T-helper 2 cell treated with Interferon-gamma antibody and Interleukin-4, amounts not matched to agents 5 μg/mL and 100 μg/mL, for 36 hours (primary cell): ENCODE measurements at places on chromosomes 16 and 17.

DNA sequence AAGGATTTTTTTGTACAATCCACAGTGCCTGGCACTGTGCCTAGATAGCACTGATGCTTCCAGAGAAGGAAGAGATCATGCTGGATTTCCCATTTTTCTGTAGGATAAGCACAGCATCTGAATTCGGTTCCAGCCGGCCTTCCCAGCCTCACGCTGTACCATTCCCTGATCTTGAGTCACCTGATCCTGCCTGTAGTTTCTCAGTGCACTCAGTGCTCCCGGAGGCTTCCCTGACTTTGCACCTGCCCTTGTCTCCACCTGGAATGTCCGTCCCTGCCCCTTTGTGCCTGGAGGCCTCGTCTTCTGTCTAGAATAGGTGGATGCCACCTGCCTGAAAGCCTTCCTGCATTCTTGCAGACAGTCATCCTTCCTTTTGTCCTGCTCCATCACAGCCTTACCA, 179.9 kb downstream of the CCDC182 start:
- no peaks in the 10 kb centered on the region for H3K27me3 ChIP-seq
- H3K4me3 ChIP-seq = no peak overlapping the region
- no peak for DNase-seq
- H3K36me3 ChIP-seq = no peaks in the 10 kb centered on the region

DNA sequence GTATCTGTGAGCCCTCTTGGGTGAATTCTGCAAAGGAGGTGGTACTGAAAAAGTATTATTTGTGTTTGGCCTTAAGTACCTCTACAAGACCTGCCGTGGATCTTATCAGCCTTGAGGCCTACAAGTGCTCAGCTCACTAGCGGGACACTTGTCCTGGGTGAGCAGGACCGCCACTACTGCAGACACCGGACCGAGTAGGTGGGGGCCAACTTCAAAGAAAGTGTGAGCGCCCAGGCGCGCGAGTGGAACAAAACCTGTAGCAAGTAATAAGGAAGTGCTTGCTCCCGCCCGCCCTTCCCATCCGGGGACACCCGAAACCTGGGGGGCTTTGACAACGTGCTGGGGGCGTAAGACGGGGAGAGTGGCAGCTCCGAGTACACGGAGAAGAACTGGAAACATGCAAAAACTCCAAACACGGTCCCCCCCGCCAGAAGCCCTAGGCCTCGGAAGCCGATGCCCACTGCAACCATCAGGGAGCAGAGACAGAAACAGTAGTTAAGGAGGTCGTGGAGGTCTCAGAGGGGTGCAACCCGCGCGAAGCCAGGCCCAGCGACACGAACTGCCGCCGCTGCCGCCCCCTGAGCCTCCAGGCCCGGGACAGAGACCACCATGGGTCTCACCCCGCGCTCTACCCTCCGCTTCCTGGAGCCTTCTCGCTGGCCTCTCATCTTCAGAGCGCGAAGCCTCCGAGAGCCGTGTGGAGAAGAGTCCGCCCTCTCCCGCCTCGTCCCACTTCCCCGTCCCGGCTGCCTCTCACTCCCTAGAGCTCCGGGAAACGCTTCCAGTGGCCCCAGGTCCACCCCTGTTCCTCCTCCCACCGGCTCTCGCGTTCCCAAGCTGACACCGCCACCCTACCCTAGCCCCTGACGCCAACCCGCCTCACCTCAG, 537 bp downstream of the CNOT1 start:
- H3K4me1 ChIP-seq = peaks cover 23% of the 10 kb centered on the region
- H3K27ac ChIP-seq = peak overlapping the region; percentile 100
- peaks cover 19% of the 10 kb centered on the region for H3K36me3 ChIP-seq
- peaks cover 2% of the 10 kb centered on the region for H3K27me3 ChIP-seq

DNA sequence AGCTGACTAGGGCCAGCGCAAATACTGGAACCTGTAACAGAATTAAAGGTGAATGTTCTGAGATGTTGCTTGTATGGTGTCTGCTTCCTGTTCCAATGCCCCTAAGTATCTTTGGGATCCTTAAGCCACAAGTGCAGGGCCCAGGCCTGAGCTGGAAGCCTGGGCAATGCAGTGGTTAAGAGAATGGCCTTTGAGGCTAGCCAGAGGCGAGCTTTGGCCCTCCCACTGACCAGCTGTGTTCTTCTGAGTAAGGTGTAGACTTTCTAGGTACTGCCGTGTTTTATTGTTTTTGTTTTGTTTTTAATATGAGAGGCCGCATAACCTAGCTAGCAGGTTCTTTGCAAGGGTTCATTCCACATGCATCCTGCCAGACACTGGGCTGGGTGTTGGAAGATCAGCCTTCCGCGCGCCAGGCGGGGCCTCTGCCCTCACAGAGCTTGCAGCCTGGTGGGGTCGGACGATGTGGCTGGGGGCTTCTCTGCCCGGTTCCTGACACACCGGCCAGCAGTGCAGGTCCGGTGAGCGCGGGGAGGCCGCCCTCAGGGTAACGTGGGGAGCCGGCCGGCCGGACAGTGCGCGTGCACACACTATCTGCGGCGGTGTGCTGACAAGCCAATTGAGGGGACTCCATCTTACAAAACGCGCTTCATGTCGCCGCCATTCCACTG, 551 bp upstream of the MLX start:
- DNase-seq = no peak
- H3K27ac ChIP-seq = peak overlapping the region; percentile 96
- H3K4me3 ChIP-seq = peak overlapping the region; percentile 89
- peaks cover 45% of the 10 kb centered on the region for H3K36me3 ChIP-seq
- H3K27me3 ChIP-seq = no peaks in the 10 kb centered on the region

DNA sequence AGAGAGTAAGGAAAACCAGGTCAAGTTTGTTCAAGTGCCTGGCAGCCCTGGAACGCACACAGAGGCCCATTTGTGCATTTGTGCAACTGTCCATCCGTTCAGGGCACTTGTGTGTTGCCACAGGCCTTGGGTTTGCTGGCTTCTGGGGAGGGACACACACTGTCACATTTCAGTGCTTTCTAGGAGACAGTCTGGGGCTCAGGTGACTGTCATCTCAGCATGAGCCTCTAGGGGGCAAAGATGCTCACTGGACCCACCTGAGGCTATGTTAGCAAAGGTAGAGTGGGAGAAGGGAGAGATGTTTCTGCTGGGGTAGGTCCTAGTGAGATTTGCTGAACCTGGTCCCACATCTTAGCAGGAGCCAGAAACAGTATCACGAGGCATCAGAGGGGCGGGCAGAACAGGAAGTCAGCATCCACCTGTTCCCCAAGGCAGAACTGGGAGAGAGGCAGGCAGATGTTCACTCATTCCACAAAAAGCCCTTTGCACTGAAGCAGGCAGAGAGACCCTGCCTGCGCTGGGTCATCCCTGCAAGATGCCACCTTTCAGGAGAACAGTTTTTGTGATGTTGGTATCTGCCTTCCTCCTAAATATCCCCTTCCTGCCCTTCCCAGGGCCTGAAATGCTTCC, 48.5 kb downstream of the RAI1 start:
- DNase-seq = peak; percentile 17
- H3K4me1 ChIP-seq = peaks cover 14% of the 10 kb centered on the region
- no peak overlapping the region for H3K4me3 ChIP-seq

DNA sequence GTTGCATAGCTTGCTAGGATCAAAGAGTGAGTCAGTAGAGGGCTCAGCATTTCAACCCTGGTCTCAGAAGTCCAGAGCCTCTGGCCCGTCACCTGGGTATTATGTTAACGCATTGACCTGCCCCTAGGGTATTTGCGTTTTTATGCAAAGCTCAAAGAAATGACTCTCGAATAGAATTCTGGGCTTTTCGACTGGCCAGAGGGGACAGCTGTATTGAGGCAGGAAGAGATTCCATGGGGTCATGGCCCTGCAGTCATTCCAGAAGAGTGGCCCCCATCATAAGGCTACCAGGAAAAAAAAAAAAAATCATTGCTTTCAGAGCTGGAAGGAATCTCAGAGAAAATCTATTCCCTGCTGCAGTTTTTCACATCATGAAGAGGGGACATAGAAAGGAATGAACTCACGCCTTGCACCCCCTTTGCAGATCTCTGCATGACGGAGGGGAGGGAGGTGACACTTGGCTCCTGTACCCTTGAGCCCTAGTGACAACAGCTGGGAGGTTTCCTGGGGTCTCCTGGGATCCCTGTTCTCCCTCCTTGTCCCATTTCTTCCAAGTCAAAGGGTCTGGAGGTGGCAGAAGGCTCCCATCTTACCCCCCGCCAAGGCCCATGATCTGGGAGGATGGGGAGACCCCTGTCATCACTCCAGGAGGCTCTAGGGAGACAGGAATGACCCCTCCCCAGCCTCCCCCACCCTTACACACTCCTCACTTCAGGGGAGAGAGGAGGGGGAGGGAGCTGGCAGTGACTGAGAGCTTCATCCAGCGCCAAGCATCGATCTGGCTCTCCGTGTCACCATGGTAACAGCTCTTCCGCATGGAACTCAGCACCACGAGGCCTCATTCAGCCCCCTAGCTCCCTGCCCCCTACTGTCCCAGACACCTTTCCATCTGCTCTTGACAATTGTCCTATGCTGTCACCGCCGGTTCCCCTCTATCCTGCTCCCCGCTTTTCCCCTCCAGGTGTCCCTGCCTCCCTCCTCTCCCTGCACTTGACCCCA, 35.8 kb downstream of the GP2 start:
- H3K27ac ChIP-seq = no peak overlapping the region
- DNase-seq = no peak
- no peaks in the 10 kb centered on the region for H3K36me3 ChIP-seq
- no peak overlapping the region for H3K4me3 ChIP-seq
- H3K27me3 ChIP-seq = no peaks in the 10 kb centered on the region

GRCh38 chr16:88809676-88810165, 2.0 kb downstream of the APRT start:
- H3K4me1 ChIP-seq = peaks cover 13% of the 10 kb centered on the region
- no peaks in the 10 kb centered on the region for H3K27me3 ChIP-seq
- peak overlapping the region; percentile 90 for H3K4me3 ChIP-seq
- peaks cover 27% of the 10 kb centered on the region for H3K36me3 ChIP-seq

DNA sequence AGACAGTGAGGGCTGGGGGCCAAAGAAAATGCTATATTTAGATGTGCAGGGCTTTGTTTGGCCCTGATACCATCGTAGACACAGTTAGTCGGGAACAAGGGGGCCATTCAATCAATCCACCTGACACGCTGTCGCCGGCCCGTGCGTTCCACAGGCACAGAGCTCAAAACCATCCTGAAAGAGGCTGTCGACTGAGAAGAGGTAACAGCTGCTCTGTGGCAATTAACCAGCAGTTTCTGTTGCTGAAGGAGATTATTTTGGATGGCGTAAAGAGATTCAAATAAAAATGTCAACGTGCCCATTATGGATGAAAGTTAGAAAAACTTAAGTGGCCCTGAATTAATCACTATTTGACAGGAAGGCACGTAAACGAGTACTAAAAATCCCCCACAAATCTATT, 276.2 kb upstream of the IRX5 start:
- H3K36me3 ChIP-seq = no peaks in the 10 kb centered on the region
- H3K4me3 ChIP-seq = no peak overlapping the region
- DNase-seq = no peak
- no peaks in the 10 kb centered on the region for H3K4me1 ChIP-seq
- no peak overlapping the region for H3K27ac ChIP-seq

DNA sequence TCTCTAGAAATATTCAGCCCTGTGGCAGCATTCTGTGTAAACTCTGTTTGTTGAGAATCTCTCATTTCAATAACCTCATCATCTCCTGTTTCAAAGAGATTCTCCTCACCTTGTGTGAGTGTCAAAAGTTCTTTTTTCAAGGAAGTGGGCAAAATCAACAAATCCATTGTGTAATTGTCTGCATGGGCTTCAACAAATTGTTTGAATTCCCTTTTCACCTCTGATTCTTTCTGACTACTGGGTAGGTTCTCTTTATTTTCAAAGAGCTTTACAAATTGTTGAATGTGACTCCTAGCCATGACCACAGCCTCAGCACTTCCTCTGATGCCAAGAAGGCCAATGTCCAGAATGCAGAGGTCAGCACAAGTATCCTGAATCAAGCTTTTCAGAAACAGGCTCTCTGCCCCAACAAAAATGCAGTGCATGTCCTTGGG, 48.0 kb downstream of the N4BP1 start:
- H3K27me3 ChIP-seq = no peaks in the 10 kb centered on the region
- DNase-seq = no peak
- peaks cover 37% of the 10 kb centered on the region for H3K36me3 ChIP-seq
- H3K4me1 ChIP-seq = peaks cover 47% of the 10 kb centered on the region
- no peak overlapping the region for H3K27ac ChIP-seq
- no peak overlapping the region for H3K4me3 ChIP-seq

DNA sequence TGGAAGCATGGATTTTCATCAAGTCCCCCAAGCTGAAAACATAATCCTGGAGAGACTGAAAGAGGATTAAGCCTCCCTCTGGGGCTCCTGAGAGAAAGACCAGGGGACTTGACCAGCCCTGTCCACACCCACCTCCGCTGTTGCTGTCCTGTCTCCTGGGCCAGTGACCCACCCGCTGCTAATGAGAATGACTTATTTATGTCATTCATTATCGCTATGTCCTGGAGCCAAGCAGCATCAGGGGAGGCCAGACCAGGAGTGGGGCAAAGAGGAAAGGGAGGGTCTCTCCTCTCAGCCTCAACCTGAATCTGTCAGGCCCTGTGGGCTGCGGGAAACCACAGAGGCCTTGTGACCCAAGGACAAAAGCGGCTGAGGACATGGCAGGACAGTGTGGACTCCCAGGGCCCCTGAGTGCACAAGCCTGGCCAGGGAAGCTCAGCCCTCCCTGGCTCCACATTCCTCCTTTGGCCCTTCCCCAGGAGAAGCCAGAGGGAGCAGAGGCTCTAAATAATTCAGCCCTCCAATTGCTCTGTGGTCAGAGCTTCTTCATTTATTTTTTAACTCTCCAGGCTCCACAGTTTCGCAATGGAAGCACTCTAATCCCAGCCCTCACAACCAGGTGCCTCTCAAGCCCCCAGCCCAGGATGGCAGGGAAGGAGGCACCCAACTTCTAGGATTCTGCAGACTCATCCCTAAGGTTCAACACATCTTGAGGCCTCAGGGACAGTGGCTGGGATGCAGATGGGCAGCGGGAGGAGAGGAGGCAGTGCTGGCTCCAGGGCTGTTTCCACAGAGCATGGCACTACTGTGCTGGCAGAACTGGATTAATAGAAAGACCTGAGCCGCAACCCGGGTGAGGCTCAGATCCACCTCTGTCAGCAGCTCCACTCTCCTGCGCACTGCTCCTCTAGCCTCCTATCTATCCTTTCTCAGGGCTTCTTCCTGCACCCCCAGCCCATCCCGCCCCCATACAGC, 19.1 kb downstream of the CUEDC1 start:
- no peak overlapping the region for H3K4me3 ChIP-seq
- H3K4me1 ChIP-seq = peaks cover 4% of the 10 kb centered on the region
- no peak overlapping the region for H3K27ac ChIP-seq
- no peaks in the 10 kb centered on the region for H3K36me3 ChIP-seq
- no peak for DNase-seq

GRCh38 chr16:58464047-58464915, 35.7 kb upstream of the NDRG4 start:
- no peak for DNase-seq
- no peak overlapping the region for H3K27ac ChIP-seq
- H3K4me1 ChIP-seq = peaks cover 4% of the 10 kb centered on the region
- H3K27me3 ChIP-seq = peaks cover 57% of the 10 kb centered on the region

- peak overlapping the region; percentile 100 for H3K27ac ChIP-seq
- peak overlapping the region; percentile 99 for H3K4me3 ChIP-seq
These were observed 1.7 kb downstream of the HEXIM1 start for GRCh38 chr17:45149669-45150664.
